Esophagus muscularis mucosa (tissue), 4 donors: ENCODE measurements at places on chromosomes 16 and 17. TPM values are rescaled to one million over a fixed set of nuclear protein-coding genes. Genes with fewer than 3 reads are reported as not detected.

Gene CACNG1
- total RNA-seq: not detected

Gene GTF3C1
- 54.4 TPM for total RNA-seq

Gene CDH16
- not detected for total RNA-seq

Gene CORO7
- 21.0 TPM for total RNA-seq

Gene PSMD12
- 28.4 TPM for total RNA-seq

Gene HOXB9
- not detected for total RNA-seq

Gene OTOP2
- not detected for total RNA-seq

Gene CSNK2A2
- 37.1 TPM for total RNA-seq

Gene ZNF469
- 3.7 TPM for total RNA-seq

Gene NTN1
- total RNA-seq: 179 TPM

GRCh38 chr16:82459580-82460256 is 167.1 kb upstream of the CDH13 start:
- no peak for DNase-seq

- DNase-seq: no peak
These were observed 39.6 kb upstream of the RPL38 start for GRCh38 chr17:74163836-74164235.

DNA sequence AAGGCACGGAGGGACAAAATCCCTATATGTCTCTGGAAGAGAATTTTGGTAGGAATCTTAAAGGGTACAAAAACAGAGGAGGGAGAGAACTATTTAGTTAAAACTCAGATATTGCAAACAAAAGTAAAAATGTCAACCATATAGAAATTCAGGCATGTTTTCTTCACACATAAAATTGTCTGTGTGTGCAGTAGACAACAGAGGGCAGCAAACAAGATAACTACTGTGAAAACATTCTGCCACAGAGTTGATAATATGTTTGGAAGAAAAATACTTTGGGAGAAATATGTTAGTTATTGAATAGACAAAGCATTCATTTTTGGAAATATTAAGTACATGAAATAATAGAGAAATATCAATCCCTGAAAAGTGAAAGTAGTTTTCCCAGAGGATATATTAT is 56.2 kb downstream of the SNX11 start:
- DNase-seq: no peak

DNA sequence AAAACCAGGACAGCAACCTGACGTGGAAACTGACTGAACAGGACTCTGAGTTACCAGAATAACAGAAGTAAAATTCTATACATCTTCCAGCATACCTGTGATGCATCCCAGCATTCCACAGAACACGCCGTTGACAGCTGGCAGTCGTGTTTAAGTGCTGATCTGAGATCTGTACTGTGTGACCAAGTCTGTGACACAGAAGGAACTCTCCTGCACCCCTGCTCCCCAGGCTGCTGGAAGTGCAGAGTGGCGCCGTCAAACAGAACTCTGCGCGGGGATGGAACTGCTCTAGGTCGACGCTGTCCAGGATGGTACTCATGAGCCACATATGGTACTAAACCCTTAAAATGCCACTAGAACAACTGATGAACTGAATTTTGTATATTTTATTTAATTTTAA is 804 bp upstream of the ITGAE start:
- DNase-seq: no peak

DNA sequence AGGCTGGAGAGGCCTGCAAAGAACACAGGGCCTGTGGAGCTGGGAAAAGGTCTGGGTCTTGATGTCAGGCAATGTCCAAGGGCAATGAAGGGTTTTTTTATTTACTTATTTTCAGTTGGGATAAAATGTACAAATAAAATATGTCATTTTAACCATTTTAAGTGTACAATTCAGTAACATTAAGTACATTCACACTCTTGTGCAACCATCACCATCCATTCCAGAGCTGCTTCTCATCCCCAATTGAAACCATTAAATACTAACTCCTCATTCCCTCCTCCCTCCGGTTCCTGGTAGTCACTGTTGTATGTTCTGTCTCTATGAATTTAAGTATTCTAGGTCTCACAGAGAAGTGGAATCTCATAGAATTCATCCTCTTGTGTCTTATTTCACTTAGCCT is 444.7 kb downstream of the HS3ST3B1 start:
- DNase-seq: no peak

DNA sequence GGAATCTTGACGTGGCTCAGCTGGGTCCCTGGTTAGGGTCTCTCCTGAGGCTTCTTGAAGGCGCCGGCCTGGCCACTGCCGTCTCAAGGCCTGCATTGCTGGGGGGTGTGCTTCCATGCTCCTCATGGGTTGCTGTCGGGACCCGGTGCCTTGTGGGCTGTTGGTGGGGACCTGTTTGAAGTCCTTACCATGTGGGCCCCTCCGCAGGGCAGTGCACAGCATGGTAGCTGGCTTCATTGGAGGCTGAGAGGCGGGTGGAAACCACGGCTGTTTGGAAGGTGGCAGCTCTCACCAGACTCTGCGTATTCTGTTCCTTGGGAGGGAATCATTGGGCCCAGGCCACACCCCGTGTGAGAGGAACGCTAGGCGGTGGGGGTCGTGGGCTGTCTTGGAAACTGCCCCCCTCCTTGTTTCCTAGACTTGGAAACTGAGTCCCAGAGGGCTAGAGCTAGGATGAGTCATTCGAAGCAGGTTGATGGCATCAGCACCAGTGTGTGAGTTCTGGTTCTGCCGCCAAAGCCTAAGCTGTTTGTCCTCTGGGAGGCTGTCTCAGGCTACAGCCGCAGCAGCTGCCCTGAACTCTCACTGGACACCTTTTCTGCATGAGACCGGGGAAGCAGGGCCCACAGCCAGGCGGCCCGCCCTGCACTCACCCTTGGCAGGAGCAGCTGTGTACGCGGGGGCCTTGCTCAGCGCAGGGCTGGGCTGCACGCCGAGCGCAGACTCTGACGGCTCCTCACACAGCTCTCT is 35.2 kb downstream of the ZNF750 start:
- peak; percentile 93 for DNase-seq

- DNase-seq: no peak
These were observed 60.7 kb upstream of the TNRC6C start for GRCh38 chr17:77897741-77898301.

- no peak for DNase-seq
These were observed 190.2 kb downstream of the SOX9 start for GRCh38 chr17:72311004-72311403.

DNA sequence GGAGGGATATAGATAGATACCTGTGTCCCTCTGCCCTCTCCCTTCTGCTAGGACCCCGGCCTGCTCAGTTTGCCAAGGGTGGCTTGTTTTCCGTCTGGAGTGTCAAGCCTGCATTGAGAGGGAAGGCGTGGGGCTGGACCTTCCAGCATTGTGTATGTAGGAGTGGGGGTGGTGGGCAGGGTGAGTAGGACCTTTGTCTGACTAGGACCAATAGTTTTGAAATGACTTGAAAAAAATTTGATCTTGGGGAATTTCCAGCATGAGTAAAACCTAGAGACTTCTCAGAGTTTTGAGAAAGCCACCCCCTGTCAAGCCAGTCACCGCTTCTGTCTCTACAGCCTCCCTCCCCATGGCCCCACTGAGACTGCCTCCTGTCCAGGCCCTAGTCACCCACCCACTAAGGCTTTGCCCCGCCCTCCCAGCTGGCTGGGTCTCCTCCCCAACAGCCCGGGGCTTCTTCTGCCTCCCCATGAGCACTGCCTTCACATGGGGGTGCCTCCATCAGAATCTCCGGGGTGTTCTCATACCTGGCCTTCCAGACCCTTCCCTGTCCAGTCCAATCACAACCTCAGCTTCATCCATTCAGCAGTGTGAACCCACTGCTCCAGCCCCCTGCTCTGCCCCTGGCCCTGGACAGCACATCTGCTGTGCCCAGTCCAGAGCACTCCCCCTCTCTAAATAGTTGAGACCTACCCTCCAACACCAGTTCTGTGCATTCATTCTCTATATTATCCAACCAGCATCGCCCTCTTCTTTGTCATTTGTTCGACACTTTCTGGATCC is 207.0 kb downstream of the MSI2 start:
- no peak for DNase-seq

- DNase-seq: no peak
These were observed 101.1 kb downstream of the FOXL1 start for GRCh38 chr16:86679490-86679889.

GRCh38 chr17:1100382-1100781 is 79.4 kb downstream of the ABR start:
- DNase-seq: no peak

GRCh38 chr17:38798614-38799500 is 499 bp downstream of the PIP4K2B start:
- DNase-seq: no peak

- DNase-seq: no peak
These were observed 47.9 kb downstream of the WDR59 start for GRCh38 chr16:74936902-74937560.

DNA sequence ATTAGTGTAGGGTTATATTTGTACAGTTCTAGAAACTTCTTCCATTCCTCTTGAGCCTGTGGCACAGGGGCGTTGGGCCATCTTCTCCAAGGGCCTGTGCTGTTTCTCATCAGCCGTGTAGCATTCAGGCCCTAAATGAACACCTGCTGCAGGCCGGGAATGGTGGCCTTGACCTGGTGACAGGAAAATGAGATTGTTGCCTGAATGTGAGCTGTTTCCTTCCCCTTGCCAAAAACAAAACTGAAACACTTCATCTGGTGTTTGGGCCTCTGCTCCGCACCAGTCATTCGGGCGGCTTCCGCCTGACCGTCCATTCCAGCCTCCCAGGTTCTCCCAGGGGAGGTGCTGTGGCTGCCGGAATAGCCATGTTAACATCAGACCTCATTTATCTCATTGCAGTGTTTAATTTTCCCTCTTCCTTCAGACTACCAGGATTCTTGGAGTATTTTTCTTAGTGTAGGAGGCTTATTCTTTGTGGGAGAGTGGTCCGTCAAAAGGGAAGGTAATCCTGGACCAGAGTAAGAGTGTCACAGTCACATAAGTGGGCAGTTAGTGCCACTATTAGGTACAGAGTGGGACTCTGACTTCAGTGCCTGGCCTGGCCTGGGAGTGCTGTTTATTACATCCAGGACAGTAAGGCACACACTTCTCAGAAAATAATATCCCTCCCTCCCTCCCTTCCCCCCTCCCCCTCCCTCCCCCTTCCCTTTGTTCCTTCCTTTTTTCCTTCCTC is 61.9 kb downstream of the WWP2 start:
- DNase-seq: no peak

- DNase-seq: no peak
These were observed 8.4 kb upstream of the CLDN9 start for GRCh38 chr16:3004319-3004718.

GRCh38 chr17:903691-904481 is 75.7 kb downstream of the NXN start:
- no peak for DNase-seq

DNA sequence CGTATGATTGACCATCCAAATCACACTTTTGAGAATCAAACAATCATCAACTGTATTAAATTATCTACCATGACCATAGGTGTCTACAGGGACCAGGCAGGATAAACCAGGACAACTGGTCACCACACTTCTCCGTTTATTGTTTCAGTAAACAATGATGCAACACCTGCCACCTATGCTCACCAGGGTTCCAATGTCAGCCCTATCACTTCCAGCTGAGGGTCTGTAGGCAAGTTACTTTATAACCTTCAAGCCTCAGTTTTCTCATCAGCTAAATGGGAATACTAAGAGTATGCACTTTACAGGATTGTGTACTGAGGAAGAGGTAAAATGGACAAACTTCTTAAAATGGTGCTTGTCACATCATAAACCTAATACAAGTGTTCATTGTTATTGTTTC is 14.9 kb downstream of the TMEM114 start:
- DNase-seq: no peak

DNA sequence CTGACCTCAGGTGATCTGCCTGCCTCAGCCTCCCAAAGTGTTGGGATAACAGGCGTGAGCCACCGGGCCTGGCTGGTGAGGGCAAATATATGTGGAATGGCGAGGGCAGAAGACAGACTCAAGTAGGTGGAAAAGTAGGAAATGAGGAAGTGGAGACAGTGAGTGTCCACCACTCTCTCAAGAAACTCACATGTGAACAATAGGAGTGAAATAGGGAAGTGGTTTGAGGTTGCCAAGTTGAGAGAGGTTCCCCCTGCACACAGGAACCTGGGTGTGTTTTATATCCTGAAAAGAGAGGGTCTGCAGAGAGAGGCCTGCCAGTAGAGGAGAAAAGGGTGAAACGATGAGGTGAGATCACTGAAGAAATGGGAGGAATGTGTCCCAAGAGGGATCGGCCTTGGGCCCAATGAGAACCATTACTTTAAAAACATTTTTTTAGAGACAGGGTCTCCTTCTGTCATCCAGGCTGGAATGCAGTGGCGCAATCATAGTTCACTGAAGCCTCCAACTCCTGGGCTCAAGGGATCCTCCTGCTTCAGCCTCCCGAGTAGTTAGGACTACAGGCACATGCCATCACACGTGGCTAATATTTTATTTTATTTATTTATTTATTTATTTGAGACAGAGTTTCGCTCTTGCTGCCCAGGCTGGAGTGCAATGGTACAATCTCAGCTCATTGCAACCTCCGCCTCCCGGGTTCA is 17.1 kb upstream of the CORO1A start:
- DNase-seq: no peak

DNA sequence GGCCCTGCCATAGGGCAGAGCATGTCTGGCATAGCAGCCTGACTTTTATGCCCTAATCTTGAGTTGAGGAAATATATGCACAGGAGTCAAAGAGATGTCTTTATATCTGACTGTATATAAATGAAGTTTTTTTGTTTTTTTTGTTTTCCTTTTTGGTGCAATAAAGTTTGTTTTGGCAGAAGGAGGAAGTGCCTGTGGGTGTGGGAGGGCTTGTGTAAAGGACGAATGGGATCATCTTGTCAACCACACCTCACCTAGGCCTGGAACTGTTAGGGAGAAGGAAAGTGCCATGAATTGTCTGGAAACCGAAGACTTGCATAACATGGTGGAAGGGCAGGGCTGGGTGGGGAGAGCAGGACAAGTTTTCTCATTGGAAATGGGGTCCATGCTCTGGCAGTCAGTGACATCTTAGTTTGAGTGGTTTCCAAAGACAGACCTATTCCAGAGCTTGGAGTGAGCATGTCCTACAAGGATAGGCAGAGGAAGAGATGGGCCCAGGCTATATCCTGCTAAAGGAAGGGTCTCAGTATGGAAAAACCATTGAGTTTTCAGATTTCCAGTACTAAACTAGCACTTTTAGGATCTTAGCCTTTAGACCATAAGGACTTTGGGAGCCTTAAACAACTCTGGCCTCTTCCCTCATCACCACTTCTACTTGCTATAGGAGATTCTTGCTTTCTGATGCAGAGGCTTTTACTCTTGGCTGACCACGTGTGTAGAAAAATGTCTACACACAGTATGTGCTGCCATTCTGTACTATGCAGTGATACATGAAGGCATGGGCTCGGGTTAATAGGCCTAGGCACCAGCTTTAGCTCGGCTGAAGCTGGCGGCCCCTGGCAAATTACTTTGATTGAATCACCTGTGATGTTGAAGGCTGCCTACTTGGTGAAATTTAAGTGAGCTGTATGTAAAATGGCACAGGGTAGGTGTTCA is 15.5 kb downstream of the SNF8 start:
- DNase-seq: no peak

DNA sequence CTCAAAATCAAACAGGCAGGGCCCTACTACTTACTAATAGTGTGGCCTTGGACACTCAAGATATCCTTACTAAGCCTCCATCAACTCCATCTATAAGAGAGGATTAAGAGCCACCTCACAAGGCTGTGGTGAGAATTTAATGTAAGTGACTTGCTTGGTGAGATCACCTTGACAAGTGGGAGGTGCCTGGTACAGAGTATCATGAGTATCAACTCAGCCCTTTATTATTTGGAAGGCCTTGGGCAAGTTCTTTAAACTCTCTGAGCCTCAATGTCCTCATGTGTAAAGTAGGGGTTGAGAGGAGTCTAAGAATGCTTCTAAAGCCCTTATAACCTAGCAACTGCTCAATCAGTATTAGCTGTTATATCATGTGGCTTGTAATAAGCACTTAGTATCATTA is 15.0 kb downstream of the THUMPD1 start:
- no peak for DNase-seq

- no peak for DNase-seq
These were observed 1.8 kb upstream of the CD300C start for GRCh38 chr17:74547736-74548135.
